Calu3 (cell line): ENCODE measurements at places on chromosomes 7 and 10. TPM values are rescaled to one million over a fixed set of nuclear protein-coding genes. Genes with fewer than 3 reads are reported as not detected.
A peak's percentile ranks its signal among the peaks of the same experiment; 100 is the strongest.

DNA sequence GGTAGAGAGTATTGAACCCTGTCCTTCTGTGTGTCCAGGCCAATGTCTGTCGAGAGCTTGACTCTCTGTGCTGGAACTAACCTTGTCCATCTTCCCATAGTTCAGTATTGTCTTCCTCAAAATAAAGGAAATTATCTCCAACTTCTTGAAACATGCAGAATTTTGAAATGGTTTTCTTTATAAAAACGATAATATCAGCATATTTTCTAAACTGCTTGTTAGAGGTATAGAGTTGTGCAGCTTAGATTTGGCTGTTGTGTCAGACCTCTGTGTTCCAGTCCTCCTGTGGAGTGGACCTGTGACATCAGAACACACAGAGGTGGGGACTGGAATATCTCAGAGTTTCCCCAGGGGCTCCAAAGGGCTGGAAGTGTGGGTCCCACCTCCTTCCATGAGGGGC is 22.2 kb upstream of the AKR1E2 start:
- no peaks in the 10 kb centered on the region for H3K27me3 ChIP-seq
- no peak overlapping the region for H3K27ac ChIP-seq
- no peak for DNase-seq

DNA sequence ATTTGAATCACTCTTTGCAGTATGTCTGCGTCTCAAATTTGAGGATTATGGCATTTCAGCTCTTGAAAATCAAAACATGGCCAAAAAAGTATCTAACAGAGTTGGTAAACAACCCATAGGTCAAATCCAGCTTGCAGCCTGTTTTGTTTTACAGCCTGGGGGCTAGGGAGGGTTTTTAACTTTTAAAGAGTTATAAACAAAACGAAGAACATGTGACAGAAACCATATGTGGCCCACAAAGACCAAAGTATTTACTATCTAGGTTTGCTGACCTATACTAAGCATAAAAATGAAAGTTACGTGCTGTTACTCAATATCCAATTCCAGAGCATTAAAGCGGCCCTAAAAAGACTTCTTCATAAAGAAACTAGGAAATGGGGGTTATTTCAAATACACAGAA is 55.5 kb upstream of the STARD3NL start:
- peaks cover 15% of the 10 kb centered on the region for H3K27me3 ChIP-seq
- H3K4me1 ChIP-seq, result no peaks in the 10 kb centered on the region
- H3K4me3 ChIP-seq, result no peak overlapping the region
- no peak for DNase-seq
- no peak overlapping the region for H3K27ac ChIP-seq

GRCh38 chr10:125048094-125048864 is 106.4 kb downstream of the ZRANB1 start:
- peak overlapping the region; percentile 82 for H3K27ac ChIP-seq
- H3K36me3 ChIP-seq, result peaks cover 19% of the 10 kb centered on the region
- no peaks in the 10 kb centered on the region for H3K4me1 ChIP-seq
- H3K4me3 ChIP-seq, result no peak overlapping the region
- no peaks in the 10 kb centered on the region for H3K27me3 ChIP-seq
- DNase-seq, result peak; percentile 89

DNA sequence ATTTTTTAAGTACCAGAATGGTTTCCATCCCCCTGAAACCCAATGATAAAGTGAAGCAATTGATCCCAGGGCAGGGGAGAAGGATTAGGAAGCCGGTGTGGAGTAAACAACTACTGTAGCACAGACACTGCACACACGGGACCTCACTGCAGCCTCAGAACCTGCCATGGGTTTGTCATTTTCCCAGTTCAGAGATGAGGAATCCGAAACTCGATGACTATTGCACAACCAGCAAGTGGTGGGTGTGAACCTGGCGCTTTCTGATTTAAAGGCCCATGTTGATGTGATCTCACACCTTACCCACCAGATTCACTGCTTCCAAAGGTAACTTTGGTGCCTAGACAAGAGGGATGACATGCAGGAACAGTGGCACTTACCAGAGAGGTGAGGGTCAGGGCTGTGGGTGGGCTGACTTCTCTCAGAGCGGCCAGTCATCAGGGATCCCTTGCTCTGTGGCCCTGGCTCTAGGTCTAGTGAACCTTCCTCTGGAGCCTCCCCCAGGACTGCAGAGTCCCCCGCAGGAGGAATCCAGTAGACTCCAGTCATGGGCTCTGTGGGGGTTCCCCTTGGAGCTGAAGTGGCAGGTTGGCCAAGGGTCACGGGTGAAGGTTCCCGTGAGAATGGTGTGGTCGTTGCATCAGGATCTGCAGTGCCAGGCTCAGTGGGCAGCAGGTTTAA is 62.8 kb downstream of the PKD1L1 start:
- peaks cover 2% of the 10 kb centered on the region for H3K27me3 ChIP-seq
- H3K27ac ChIP-seq, result no peak overlapping the region
- no peak for DNase-seq
- no peaks in the 10 kb centered on the region for H3K4me1 ChIP-seq
- no peak overlapping the region for H3K4me3 ChIP-seq

Gene JAKMIP3
- 0.05 TPM in 2 replicates for total RNA-seq

Gene SDK1
- total RNA-seq, result 19.7 and 20.0 TPM in 2 replicates
